ENCODE measurements at places on chromosomes 13 and 19.

- no peak for DNase-seq
Observed at GRCh38 chr19:31613683-31614219, 264.5 kb upstream of the TSHZ3 start.

- no peak for DNase-seq
Observed at GRCh38 chr19:5451494-5451893, 3.7 kb upstream of the ZNRF4 start.

DNA sequence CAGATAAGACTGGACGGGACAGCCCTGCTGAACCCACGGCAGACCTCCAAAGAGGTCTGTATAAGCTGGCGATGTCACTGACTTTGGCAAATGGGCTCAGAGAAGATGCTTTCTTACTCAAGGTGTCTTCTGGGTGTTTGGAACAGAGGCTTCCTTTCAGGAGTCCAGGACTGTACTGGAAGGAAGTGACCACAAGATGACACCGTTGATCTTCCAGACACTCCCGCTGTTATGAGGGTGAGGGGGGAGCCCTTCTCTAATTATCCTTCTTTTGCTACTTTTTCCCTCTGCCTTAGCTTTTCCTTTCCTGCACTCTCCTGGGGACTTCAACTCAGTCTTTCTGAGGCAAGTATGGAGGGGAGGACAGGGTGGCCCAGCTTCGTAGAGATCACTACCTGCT lies 65.2 kb upstream of the ZNF599 start:
- DNase-seq, result no peak

DNA sequence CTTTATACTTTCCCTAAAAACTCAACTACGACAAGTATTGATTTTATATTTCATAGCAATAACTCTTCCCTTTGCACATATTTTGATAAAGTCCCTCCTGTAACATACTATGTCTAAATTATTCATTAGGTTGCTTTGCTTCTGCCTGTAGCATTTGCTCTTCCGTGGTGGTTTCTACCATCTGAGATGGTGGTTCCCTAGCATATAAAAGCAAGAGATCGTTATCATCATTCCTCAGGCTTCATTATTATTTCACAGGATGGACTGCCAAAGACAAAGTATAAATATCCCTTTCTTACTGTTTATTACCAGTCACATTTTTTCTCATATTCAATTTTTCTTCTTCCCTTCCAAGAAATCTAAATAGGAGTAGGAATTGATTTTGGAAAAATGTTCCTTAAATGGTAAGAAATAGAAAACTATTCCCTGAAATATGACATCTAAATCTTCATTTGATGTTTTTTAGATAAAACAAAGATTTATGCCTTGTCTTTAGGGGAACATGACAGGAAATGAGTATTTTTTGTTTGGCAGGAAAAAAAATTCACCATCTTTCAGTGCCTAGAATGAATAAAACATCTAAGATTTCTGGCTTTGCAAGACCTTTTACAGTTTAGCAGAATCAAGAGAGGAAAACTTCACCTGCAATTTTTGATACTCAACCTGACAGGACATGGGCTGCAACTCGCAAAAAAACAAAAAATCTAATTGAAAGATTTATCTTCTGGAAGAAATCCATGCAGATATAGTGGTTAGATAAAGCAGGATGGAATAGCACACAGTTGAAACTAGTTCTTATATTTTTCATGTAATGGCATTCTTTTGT lies 340.0 kb downstream of the SPRY2 start:
- DNase-seq, result no peak

GRCh38 chr19:31510635-31511034 lies 161.4 kb upstream of the TSHZ3 start:
- no peak for DNase-seq

DNA sequence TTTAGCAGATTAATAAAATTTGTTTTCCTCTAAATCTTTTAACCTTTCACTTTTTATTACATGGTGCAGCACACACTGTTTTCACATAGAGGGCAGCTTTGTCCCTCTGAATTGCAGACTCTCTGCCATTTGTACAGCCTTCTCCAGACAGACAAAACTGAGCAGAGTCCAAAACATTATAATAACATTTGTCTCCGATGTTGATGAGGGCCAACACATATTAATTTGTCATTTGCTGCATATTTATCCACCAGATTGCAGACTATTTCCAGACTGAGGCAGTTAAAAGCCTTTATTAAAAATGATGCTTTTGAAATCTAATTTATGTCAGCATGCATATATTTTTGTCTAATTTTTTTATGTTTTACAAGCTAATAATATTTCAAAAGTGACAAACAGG lies 1251.9 kb upstream of the SLC10A2 start:
- peak; percentile 8 for DNase-seq

DNA sequence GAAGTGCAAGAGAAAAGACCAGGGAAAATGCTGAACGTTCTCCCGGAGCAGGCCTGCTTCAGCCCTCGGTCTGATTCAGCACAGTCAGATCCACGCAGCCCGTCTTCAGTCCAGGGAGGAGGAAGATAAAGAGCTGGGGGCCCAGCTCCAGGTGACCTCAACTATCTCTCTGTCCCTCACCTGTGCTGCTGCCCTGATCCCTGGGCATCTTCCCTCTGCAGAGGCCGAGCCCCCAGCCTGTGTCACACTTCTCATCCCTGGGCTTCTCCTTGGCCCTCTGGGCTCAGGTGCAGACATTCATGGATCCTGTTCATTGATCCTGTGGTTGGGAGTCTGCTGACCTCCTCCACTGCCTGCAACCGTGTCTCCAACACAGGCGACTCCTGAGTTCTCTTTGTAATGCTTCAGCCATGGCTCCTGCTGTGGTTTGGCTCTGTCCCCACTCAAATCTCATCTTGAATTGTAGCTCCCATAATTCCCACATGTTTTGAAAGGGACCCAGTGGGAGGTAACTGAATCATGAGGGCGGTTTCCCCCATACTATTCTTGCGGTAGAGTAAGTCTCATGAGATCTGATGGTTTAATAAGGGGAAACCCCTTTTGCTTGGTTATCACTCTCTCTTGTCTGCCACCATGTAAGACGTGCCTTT lies 27.9 kb downstream of the COL4A2 start:
- DNase-seq, result no peak

GRCh38 chr19:10260141-10260584 lies 8.1 kb downstream of the MRPL4 start:
- no peak for DNase-seq

DNA sequence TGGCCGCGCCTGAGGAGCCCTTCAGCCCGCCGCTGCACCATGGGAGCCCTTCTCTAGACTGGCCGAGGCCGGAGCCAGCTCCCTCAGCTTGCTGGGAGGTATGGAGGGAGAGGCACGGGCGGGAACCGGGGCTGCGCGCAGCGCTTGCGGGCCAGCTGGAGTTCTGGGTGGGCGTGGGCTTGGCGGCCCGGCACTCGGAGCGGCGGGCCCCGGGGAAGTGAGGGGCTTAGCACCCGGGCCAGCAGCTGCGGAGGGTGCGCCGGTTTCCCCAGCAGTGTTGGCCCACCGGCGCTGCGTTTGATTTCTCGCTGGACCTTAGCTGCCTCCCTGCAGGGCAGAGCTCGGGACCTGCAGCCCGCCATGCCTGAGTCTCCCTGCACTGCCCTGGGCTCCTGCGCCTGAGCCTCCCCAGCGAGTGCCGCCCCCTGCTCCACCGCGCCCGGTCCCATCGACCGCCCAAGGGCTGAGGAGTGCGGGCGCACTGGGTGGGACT lies 1890.0 kb upstream of the PCDH20 start:
- no peak for DNase-seq

DNA sequence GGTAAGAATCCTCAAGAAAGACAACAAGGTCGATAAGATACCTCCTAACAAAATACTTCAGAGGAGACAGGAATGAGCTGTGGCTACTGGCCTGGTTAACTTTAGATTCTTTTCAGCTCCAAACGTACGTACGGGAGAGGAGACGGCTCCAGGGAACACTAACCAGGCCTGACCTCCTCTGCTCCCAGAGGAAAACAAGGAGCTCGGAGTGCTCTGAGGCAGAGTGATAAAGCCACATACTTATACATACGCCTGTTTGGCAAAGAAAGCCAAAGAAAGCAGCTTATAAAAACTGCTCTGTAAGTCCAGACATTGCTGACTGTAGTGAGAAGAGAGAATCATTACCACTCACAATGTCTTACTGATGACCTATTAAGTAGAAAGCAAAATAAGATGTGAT lies 263.9 kb downstream of the MZT1 start:
- no peak for DNase-seq

DNA sequence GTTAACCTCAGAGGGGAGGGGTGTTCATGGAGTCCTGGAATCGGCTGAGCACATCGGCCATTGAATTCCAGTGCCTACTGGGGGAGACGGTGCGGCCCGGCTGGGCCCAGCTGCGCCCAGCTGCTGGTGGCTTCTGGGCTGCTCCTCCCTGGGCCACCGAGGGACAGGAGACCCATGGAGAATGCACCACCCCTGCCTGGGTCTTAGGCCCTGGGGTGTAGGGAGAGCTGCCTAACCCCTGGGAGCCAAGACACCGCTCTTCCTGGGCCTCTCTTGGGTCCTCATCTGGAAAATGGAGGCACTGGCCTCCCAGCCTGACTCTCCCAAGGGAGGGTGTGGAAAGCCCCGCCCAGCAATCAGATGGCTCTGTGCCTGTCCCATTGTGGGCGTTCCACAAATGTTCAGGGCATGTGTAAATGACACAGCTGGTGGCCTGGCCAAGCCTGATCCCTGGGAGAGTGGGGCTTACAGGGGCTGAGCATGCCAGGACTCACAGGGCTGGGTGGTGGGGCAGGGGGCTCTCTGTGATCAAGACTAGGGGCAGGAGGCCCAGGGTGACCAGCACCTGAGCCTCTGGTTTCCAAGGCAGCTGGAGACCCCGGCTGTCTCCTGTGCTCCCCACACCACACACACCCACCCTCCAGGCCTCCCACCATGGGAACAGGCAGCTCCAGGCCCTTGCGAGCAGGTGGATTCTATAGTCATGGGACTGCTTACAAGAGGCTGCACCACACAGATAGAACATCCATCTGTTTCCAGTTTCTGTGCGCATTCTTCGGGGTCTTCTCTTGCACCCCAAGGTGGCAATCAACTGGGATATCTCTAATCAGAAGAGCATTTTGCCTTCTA lies 150.9 kb downstream of the URI1 start:
- DNase-seq, result no peak

DNA sequence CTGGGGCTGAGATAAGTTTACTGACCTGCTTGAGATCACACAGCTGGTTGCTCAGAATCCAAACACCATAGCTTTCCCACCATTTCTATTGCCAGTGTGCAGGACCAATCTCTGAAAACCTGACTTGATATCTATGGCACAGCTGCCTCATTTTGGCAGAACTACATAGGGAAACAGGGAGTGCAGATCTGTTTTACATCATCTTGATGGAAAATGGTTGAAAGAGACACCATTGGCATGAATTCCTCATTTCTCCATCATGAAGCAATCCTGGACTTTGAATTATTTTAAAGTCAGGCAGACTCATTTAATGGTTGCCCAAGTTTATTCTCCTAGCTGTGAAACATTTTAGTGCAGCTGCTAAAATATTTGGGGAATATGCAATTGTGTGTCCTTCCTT lies 1628.2 kb upstream of the SLC10A2 start:
- DNase-seq, result no peak

GRCh38 chr13:88217372-88217771 lies 546.2 kb downstream of the SLITRK5 start:
- no peak for DNase-seq
